ENCODE measurements at places on chromosomes 16 and 17.
A peak's percentile ranks its signal among the peaks of the same experiment; 100 is the strongest.

DNA sequence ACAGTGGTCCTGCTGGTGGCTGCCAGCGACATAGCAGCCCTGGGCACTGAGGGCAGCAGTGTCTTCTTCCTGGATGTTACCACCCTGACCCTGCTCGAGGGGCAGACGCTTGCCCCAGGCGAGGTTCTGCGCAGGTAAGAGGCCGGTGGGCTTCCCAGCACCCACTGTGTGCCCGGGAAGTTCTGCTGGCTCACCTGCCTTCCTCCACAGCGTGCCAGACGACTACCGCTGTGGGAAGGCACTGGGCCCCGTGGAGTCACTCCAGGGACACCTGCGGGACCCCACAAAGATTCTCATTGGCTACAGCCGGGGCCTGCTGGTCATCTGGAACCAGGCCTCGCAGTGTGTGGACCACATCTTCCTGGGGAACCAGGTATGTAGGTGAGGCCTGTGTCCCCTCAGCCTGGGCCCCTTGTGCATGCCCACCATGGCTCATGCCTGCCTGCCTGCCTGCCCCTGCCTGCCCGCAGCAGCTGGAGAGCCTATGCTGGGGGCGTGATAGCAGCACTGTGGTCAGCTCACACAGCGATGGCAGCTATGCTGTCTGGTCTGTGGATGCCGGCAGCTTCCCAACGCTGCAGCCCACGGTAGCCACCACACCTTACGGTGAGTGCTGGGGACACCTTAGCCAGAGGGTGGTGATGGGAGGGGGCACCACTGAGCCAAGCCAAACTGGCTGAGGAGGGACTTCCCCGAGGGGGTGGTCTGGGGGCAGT, 8.5 kb downstream of the LLGL1 start:
- no peak for DNase-seq

DNA sequence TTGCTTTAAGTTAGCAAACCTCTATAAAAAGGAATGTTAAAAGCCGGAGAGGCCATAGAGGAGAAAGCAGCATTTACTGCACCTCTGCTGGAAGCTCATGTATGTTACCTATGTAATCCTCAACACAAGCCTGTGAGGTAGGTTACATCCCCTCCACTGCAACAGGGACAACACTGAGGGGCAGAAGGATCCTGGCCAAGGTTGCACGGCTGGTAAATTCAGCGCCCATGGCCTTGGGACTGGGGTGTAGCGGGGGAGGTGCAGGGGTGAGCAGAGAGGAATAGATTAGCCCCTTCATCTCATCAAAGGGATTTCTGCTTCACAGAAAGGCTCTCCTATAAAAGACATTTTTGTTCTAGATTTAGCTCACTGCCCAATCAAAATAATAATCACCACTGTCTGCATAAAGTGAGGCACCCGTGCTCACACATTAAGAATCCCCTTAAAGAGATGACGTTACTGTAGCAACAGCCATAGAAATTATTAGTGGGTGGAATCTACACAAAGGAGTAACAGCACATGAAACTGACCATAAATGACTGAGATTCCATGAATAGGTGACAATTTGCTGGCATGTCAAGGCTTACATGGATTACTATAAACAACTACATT, 3.3 kb downstream of the ZCCHC14 start:
- no peak for DNase-seq

DNA sequence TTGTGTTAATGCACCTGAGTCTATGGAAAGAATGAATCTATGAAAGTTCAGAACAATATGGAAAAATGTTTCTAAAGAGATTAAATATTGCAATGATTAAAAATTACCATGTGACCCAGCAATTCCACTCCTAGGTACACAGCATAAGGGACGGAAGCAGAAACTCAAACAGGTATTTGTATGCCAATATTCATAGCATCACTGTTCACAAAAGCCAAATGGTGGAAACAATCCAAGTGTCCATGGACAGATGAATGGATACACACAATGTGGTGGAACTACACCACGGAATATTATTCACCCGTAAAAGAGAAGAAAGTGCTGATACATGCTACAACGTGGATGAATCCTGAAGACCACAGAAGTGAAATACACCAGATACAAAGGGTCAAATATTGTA, 37.7 kb downstream of the VPS53 start:
- DNase-seq, result no peak

DNA sequence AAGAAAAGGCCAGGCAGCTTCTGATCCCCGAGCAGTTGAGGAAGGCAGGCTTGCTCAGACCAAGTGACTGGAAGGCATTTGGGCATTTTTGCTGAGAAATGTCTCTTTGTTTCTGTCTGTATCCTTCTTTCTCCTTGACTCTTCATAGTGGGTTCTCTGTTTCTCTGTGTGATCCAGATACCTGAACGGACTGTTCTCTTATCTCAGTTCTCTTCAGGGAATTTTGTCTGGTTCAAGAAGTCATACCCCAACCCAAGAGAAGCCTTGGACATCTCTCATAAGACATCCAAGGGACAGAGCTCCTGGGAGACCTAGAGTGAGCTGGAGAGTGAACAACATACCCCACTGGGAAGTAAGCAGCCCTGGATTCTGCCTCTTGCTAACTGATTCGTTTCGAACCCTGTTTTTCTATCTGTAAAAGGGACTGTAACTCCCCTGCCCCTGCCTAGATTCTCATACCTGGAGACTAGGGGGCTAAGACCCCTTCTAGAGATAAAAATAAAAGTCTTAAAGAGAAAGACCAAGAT, 541 bp downstream of the CCL3 start:
- DNase-seq, result no peak

DNA sequence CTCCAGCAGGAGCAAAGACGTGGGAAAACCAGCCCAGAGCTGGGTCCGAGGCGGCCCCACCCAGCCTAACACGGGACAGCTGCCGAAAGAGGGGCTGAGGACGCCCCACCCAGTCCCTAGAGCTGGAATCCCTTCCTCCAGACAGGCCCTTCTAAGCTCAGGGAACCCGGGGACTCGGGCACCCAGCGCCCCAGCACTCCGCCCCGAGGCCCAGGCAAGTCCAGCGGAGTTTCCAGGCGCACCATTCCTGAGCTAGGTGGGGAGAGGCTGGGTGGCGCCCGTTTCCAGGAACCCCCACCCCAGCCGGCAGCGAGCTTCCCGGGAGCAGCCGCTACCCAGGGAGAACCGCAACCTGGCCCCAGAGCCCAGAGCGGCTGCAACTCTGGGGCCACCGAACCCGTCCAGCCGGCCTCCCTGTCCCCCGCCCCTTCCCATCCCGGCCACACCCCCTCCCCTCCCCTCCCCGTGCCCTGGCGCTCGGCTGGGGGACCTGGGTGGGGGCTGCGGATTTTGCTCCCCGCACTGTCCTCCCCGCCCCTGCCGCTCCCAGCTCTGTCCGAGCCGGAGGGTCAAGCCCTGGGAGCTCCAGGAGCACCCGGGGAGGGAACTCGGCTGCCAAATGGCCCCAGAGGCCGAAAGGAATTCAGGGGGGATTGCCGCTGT, 536 bp downstream of the TMC6 start:
- no peak for DNase-seq

- no peak for DNase-seq
Measured at GRCh38 chr16:67673712-67674580, 7.3 kb downstream of the C16orf86 start.

- DNase-seq, result peak; percentile 84
Measured at GRCh38 chr16:83826146-83826913, 18.6 kb downstream of the HSBP1 start.

GRCh38 chr16:2775131-2775716, 1.9 kb downstream of the ELOB start:
- no peak for DNase-seq

DNA sequence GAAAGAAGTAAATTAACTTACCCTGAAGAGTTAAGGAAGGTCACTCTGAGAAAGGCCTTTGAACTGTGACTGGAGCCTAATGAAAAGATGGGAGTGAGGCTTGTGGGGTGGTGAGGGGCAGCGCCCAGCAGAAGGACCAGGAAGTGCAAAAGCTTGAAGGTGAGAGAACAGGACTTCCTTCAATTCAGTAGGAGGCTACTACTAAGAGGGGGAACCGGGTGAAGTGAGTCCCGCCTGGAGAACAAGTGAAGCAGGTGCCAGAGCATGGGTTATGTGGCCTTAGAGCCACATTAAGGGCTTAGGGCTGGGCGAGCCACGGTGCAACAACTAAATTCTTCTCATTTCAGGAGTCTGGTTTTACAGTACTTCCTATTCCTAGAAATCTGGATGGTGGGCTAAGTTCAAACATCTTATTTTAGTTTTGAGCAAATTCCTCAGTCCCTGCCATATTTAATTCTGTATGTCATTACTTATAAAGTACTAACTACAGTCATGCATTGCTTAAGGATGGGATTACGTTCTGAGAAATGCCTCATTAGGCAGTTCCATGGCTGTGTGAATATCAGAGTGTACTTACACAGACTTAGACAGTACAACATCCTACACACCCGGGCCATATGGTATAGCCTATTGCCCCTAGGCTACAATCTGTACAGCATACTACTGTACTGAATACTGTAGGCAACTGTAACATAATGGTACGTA, 5.1 kb downstream of the CFAP20 start:
- DNase-seq, result no peak

DNA sequence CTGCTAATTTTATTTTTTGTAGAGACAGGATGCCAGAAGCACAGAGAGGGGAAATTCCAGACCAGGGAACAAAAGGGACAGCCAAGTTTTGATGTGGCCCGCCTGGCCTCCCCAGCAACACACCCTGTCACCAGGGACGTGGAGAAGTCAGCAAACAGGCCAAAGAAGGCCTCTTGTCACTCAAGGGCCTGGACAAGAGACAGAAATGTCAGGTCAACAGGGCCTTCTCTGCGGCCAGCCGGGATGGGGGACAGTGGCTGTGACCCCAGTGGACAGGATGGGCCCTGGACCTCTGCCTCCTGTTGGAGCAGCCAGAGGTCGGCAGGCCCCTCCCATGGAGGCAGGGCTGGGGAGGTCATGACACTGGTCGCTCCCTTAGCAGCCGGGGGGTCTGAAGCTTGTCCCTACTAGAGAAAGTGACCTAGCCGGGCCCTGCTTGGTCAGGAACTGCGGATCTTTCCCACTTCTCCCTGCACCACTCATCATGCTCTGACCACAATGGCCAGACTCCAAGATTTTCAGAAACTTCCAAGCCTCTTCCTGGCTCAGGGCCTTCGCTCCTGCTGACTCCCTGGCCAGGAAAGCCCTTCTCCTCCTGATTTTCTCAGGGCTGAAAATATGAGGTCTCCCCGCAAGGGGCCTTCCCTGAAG, 9.2 kb upstream of the TVP23A start:
- DNase-seq, result peak; percentile 84

- DNase-seq, result no peak
Measured at GRCh38 chr17:81910840-81911276, 341 bp downstream of the PCYT2 start.

DNA sequence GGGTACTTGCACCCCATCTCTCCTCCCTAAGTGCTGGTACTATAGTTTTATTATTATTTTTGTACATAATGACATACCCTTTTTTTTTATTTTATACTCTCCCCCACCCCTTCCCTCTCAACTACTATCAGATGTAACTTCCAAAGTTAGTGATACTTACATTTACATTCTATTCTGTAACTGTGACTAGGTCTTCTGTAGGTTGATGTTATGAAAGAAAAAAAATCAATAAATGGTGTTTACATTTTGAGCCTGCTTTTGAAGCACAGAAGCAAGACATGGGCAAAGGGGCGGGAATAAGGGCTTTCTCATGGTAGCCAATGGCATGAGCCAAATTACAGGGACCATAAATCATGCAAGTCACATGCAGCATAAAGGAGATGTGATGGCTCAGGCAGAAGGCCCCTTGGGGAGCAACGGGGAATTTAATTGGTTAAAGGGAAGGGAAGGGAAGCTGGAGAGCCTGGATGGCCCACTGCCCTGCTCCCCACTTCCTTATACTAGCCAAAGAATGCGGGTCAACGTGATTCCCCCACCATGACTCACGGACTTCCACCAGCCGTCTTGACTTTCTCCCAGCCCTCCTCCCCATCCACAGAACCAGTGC, 2.4 kb upstream of the ACSF2 start:
- DNase-seq, result peak; percentile 40

DNA sequence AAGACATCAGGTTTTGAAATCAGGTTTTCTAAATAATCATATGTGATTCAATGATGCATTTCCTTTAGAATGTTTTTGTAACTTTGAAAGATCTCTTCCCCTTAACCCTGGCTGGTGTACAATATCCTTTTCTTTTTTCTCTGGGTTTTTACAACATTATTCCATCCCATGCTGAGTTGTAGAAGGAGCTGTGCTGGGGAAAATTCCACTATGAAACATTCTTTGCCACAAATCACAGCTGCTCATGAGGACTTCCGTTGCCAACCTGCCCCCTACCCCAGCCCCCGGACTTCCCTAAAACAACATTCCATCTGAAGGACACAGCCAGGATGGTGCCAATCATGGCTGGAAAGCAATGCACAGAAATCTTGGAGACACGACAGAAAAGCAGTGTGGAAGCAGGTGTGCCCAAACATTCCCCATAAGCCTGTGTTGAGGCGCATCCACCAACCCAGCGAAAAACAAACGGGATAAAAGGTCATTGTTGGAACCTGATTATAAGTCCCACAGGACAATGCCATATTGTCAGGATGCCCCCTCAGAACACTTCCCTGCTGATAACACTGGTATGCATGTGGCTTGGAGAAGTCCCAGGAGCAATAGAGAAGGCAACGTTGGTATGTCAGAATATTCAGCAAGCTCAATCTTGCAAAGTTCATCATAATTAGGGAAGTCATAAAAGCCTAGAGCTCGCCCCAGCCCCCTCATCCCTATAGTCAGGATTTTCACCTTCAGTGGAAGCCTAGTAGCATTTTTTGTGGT, 475.0 kb downstream of the HS3ST3B1 start:
- DNase-seq, result no peak

GRCh38 chr16:4461250-4462085, 13.0 kb downstream of the NMRAL1 start:
- no peak for DNase-seq

- no peak for DNase-seq
Measured at GRCh38 chr17:11140043-11140442, 101.0 kb upstream of the SHISA6 start.

DNA sequence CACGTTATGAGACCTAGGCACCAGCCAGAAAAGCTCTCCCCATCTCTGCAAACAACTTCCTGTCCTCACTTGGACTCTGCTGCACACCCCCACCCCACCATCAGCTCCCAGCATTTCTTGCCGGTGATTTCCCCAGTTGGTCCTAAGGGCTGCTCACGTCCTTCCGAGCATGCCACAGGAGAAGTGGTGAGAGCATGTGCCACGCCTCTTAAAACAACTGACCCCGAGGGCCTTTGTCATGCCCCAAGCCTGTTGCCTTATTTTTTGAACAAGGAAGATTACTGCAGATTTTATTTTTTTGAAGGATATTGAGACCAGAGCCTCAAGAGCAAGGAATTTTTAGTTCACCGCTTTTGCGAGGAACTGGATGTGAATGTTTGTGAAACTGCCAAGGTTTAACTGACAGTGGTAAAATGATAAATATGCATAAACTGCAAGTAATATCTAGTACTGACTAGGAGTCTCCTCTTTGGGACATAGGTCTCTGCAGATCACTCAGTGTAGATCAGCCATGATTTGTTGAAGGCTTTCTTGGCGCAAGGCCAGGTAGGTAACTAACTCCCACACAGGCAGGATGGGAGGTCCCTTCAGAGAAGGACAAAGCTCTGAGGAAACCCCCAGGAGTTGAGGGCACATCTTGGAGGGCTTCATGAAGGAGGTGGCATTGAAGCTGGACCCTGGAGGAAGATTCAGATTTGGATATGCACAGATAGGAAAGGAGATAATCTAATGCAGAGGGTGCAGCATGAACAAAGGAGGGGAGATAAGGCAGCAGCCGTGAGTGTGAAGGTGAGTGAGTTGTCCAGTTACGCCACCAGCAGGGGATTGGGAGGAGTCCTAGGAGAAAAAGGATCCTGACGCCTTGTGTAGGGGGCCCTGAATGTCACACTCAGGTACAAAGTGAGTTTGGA, 44.7 kb downstream of the TMEM132E start:
- DNase-seq, result no peak

GRCh38 chr17:17411692-17412091, 65.1 kb upstream of the MED9 start:
- DNase-seq, result no peak

Data from uterus (tissue), 4 donors.